Astrocyte (in vitro differentiated cells and primary cell): ENCODE measurements at places on chromosomes 12 and 14.

DNA sequence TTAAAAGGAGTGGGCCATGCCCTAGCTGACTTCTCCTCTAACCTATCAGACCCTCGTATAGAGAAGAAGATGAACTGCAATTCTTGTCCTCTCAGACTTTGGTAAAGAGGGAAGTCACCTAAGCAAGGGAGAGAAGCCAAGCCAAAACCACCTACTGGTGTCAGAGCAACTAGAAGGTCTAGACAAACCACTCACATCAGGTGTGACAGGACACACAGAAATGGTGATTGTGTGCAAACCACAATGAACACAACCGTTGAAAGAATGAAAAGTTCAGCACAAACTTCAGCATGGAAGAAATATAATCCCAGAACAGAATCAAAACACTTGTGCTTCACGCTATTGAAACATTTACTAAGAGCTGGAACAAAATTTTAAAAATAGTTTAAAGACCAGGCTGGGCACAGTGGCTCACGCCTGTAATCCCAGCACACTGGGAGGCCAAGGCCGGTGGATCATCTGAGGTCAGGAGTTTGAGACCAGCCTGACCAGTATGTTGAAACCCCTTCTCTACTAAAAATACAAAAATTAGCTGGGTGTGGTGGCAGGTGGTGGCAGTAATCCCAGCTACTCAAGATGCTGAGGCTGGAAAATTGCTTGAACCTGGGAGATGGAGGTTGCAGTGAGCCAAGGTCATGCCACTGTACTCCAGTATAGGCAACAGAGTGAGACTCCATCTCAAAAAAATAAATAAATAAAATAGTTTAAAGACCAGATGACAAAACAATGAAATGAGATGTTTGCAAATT is 56.2 kb upstream of the NTF3 start:
- no peak for DNase-seq

DNA sequence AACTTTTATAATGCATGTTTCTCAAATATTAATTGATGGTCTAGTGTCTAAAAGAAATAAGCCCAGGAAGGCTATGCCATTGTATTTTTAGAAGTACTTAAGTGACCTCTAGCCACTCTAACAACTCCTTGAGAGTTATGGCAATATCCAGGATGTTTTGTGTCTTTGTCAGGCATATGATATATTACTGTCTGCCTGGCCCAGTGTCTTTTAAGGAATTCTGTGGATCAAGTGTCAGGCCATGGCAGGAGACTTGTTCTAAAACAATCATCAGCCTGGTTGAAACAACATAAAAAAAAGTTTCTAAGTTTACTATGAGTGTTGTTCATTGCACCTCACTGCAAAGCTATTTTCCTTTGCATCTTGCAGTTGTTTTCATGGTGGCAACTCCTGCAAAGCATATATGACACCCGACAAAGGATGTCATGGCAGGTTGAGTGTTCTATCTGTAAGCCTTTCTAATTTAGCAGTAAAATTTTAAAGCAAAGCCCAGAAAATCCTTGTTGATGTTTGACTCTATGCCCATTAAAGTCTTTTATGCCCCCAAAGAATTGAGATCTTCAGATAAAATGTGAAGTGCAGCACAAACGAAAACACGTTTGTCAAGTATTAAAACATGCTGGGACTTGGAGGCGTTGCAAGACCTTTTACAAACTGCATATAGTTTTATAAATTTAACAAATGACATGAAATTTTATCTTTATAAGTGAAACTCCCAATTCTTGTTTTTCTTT is 89.5 kb upstream of the SLC38A2 start:
- no peak for DNase-seq

DNA sequence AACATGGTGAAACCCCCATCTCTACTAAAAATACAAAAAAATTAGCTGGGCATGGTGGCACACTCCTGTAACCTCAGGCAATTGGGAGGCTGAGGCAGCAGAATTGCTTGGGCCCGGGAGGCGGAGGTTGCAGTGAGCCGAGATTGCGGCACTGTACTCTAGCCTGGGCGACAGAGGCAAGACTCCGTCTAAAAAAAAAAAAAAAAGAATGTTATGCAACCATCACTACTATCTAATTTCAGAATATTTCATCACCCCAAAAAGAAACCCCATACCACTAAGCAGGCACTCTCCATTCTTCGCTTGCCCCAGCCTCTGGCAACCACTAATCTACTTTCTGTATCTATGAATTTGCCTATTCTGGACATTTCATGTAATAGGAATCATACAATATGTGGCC is 68.8 kb upstream of the AMN start:
- DNase-seq = no peak

GRCh38 chr14:103881268-103882201 is 34.2 kb upstream of the PPP1R13B start:
- DNase-seq = no peak

GRCh38 chr14:68143341-68143841 is 323.8 kb downstream of the RAD51B start:
- peak; percentile 90 for DNase-seq

GRCh38 chr12:12482150-12482761 is 80.4 kb downstream of the DUSP16 start:
- no peak for DNase-seq

DNA sequence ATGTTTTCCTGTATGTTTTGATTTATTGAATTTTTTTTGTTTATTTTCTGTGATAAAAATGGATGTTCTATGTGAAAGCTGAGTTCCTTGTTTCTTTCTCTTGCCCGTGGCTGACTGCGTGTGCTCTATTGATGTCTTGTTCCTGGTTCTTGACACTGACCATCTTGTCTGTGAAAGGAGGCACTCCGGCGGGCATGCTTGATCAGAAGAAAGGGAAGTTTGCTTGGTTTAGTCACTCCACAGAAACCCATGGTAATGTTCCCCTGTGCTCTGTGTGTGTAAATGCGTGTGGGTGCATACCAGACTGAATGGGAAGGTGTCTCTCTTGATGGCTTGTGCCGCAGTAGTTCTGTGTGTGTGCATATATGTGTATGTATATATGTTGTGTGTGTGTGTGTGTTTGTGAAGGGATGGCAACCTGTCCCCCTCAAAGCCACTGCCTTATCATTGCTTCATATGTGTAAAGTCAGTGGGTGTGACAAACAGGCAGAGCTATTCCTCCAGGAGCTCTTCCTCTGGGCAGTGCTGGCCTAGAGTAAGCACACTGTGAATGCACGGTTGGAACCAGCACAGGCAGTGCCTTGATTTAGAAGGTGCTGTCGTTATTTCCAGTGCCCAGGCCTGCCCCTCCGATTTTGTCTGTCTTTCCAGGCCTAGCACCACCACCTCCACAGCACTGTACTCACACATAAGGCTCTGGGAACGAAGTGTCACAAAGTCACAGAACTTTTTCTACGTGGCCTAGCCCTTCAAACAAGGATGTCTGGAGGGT is 247.3 kb upstream of the FKBP4 start:
- DNase-seq = no peak

DNA sequence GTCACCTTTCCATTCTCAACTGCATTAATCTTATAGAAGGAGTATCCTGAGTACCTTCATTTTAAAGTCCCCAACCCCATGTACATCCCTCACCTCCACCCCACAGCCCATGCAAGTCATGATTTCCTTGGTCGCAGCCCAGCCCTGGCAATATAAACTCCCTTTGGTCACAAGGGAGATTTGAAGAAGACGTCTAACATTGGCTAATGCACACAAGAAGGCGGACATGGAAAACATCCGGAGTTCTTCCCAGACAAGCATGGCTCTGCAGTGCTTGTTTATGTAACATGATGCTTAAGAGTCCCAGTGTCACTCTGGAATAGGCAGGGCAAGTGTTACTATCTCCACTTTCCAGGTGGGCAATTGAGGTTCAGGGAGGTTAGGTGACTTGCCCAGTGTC is 277.6 kb downstream of the DPF3 start:
- DNase-seq = no peak

DNA sequence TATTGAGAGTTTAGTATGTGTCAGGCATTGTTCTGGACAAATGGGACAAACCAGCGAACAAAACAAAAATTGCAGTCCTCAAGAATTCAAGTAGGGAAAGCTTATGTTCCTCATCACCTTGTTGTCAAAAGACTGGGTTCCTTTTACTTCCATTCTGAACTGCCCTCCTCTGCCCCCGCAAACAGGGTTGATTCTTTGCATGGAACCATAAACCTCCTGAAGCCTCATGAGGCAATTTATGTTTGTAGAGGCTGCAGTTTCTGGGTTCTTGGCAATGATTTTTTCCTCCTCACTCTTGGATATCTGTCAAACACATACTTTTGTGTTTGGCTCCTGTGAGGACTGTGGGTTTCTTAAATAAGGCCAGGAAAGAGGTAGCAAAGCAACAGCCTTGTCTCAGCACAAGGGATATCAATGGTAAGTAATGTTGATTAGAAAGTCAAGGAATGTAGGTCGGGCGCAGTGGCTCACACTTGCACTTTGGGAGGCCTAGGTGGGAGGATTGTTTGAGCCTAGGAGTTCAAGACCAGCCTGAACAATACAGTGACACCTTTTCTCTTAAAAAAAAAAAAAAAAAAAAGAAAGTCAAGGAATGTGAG is 13.9 kb downstream of the COPZ1 start:
- DNase-seq = peak; percentile 74

- DNase-seq = no peak
Measured at GRCh38 chr12:121202407-121203355, 7.2 kb upstream of the P2RX4 start.

GRCh38 chr14:23639891-23640523 is 3.8 kb downstream of the DHRS2 start:
- no peak for DNase-seq

DNA sequence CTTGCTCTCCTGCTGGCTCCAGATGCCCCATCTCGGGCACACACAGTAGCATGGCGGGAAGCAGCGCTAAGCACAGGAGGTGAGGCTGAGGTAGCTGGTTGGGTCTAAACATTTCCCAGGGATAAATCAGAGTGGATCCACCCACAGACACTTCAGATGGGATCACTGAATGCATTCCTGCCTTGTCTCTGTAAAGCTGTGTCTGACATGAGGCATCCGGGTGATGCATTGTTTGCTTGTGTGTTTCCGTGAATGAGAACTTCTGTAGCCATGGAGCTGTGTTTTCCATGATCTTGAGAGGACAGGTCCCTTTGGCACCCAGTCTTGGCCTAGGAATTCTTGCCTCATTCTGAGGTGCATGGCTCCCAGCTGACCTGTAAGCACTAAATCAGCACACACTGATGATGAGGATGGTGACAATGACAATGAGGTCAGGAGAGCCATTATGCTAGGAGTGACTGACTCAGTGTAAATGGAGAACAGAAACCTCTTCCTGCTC is 6.7 kb upstream of the KRT75 start:
- peak; percentile 94 for DNase-seq

DNA sequence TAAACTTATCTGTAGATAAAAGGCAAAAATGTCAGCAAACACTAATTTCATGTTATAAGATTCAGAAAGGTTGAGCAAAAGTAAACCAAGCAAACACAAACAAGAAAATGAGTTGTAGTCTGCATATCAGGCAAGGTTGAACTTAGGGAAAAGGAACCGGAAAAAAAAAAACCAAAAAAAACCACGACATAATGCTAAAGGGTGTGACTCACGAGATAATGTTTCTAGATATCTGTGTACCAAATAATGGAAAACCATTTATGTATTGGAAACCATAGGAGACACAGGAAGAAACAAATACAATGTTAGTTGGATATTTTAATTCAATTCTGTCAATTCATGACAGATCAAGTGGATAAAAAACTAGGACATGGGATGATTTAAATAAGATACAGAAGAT is 60.5 kb downstream of the GPATCH2L start:
- no peak for DNase-seq

DNA sequence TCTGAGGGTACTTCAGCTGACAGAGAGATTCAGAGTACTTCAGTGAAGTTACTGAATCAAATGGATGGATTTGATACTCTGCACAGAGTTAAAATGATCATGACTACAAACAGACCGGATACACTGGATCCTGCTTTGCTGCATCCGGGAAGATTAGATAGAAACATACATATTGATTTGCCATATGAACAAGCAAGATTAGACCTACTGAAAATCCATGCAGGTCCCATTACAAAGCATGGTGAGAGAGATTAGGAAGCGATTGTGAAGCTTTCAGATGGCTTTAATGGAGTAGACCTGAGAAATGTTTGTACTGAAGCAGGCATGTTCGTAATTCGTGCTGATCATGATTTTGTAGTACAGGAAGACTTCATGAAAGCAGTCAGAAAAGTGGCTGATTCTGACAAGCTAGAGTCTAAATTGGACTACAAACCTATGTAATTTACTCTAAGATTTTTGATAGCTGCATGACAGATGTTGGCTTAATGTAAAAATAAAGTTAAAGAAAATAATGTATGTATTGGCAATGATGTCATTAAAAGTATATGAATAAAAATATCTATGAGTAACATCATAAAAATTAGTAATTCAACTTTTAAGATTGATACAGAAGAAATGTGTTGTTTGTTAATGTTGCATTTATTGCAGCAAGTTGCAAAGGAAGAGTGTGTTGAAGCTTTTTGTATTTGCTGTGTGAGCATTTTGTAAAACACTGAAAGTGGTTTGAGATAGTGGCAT is 136.1 kb upstream of the RAP1B start:
- no peak for DNase-seq

DNA sequence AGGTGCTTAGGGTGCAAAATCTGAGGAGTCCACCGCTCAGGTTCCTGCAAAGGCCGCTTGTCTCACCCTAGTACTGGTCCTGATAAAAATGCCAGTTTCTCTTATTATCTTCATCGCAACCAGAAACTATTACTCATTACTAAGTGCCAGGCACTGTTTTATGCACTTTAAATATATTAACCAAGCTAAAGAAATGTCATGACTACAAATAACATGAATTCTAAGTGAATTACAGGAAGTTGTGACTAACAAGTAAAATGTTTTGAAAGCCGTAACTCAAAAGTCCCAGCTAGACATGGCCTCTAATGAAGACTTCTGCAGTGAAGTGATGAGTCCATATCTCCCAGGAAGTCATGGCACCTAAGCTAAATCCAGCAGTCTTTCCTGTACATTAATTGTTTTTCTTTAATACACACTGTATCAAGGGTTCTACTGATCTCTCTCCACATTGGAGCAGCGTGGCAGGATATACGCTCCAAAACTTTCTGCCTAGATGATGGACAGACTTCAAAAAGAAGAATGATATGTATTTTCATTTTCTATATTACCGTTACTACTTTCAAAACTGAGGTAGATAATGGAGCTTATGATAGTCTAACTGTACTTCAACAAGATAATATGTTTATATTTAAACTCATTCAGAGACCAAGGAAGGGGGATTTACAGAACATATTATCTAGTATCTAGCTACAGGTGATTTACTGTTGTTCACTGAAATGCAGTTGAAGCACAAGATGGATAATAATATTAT is 117.3 kb upstream of the ARID2 start:
- DNase-seq = peak; percentile 12
